ENCODE measurements at places on chromosomes 4 and X.

DNA sequence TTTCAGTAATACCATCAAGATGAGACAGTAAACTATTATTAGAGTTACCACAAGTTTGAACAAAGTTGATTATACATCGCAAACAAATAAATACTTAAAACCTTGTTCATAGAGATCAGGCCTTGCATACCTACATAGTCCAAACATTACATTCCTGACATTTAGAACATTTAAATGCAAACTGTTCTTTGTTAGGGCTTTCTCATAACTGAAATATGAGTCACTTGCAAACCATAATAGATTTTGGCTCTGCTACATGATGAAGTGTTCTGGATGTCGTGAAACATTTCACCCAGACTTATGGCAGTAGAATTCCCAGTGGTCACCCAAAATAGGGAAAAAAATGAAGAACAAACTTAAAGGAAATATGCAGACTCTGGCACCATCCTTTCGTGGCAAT lies 75.0 kb downstream of the FAT4 start:
- peak; percentile 77 for DNase-seq

- peak; percentile 61 for DNase-seq
These were observed at the start of gene NALF2 for GRCh38 chrX:69503782-69504625. NALF2 (plus strand) TSS chrX:69504326; CDS start chrX:69505283, 957 bp downstream.

DNA sequence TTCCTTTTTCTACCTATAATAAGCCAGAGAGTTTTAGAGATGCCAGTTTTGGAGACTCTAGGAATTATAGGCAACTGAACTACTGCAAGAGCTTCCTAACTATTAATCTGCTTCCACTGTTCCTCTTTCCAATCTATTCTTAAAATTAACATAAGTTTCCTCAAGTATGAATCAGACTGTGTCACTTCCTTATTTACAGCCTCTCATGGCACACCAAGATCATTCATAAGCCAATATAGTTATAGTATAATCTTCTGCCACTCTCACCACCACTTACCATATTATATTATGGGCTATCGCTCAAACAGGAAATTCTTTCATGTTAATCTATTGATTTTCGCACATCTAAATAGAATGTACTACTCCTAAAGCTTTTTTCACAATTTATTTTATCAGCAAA lies 383.5 kb downstream of the STPG2 start:
- no peak for DNase-seq

DNA sequence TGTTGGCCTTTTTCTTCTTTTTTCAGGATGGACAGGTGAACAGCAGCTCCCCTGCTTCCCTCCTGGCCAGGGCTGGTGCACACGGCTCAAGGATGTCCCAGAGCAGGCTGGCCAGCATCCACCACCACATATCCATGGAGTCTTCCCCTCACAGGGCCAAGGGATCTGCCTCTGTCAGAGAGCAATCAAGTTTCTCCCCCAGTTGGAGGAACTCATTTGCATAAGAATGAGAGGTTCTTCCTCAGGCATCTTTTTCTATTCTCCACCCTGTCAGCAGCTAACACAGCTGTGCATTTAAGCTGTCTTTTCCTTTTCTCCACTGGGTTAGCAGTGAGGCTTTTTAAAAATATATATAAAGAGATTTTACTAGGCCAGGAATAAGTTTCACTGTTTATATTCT lies 143.8 kb downstream of the ANAPC10 start:
- DNase-seq: no peak

DNA sequence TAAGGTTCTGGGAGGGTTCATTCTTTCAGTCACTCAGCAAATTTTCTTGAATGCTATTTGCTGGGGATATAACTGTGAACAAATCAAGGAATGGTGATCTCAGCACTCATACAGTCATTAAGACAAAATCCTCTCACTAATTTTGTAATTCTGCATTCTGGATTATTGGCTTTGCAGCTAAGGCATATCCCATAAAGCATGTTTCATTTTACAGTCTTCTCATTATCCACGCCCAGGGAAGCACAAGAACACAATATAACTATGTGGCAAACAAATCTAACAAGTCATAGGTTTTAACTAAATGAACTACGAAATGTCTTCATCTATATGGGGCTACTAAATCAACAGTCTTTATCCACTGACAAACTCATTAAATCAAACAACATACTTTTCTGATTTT lies 139.9 kb downstream of the CAMK2D start:
- DNase-seq: no peak

DNA sequence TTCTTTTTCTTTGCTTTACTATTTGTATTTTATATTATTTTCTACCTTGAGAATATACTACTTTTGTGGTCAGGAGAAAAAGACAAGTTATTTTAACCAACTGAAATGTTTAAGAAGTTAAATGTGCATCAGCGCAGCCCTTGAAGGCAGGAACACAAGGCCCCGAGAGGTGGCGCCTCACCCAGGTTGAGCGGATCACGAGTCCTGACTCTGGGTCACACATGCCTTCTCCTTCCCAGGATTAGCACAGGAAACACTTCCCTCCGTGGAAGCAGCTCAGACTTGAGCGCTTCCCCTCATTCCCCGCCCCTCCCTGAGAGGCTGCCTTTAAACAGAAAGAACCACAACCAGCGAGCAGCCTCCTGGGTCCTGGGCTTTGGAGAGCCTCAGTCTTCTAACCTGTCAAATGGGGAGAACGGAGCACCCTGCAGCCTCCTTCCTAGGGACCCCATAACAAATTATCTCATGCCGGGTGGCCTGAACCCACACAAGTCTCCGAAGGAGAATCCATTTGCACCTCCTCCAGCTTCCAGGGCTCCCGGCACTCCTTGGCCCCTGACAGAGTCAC lies 217.6 kb downstream of the AFAP1 start:
- DNase-seq: no peak

Data from umbilical cord (tissue), 2 donors.